ENCODE measurements at places on chromosomes 16 and 17.
A peak's percentile ranks its signal among the peaks of the same experiment; 100 is the strongest.

- ATAC-seq, result no peak
Measured at GRCh38 chr16:68217506-68217905, 18.4 kb downstream of the ESRP2 start.

GRCh38 chr16:86984343-86984742 lies 332.8 kb downstream of the C16orf95 start:
- ATAC-seq, result no peak

DNA sequence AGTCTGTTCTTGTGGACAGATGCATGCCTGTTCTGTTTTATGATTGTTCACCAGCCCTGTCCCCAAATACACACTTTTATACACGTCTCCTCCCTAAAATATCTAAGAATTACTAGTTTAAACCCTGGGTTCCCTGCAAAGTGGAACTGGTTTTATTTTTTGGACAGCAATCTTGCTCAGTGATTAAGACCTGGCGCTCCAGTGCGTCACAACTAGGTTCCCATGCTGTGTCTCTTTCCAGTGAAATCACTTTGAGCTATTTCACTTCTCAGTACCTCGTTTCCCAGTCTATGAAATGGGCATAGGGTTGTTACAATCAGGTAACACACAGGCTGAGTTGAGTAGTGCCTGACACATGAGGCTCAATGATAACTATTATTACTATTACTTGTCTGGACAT lies 1.1 kb downstream of the CEP20 start:
- no peak for ATAC-seq

- no peak for ATAC-seq
Measured at GRCh38 chr17:58202859-58203258, 10.3 kb downstream of the EPX start.

DNA sequence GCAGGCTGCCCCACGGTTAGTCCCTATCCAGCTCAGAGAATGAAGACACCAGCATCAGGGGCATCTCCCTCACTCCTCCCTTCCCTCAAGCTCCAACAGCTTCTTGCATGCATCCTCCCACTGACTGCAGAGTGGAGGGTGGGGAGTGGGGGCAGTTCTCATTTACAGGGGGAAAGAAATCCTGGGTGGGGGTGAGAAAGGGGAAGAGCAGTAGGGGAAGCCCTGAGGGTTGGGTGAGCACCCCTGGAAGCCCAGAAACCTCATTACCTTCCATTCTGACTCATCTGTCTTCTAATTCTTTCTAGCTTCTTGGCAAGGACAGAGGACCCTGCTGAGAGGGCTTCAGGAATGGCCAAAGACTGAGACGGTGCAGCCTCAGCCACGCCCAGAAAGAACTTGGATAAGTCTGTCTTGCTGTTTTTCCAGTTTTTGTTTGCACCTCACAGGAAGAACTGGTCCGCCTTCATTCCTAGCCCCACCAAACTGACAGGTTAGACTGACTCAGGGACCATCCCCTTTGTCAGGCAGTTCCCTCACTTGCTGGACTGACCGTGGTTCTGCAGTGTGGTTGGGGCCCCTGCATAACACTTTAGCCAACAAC lies 52.5 kb upstream of the WSB1 start:
- peak; percentile 23 for ATAC-seq

DNA sequence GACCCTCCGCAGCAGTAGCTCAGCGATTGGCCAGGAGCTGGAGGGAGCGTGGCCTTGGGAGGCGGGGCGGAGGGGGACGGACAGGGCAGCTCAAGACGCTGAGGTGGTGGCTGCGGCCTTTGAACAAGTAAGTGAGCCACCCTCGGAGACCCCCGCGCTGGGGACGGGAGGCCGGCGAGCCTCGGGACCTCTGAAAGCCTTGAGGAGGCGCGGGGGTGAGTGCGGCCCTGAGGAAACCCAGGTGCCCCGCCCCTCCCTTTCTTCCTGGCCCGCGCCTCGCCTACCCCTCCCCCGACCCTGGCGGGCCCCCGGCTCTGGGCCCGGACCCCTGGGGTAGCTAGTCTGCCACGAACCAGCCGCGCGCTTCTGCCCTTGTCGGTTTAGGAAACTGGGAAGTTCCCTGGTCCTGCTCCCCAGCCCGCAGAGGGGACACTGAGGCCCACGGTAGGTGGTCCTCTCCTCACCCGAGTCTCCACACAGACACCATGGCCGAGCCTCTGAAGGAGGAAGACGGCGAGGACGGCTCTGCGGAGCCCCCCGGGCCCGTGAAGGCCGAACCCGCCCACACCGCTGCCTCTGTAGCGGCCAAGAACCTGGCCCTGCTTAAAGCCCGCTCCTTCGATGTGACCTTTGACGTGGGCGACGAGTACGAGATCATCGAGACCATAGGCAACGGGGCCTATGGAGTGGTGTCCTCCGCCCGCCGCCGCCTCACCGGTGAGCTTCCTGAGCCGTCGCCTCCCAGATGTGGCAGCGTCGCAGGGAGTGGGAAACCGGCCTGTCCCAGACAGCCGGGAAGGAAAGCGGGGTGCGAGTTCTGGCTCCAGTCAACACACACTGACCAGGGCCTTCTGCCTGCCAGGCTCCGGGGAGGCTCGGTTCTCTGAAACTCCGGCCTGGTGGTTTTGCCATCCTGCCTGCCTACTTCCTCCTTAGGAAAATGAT lies at the start of gene MAPK7:
Gene MAPK7 (plus strand): TSS at position 83 of the 945 bp plus-strand sequence. CDS start 403 bp downstream, at position 486.
- peak; percentile 1 for ATAC-seq

DNA sequence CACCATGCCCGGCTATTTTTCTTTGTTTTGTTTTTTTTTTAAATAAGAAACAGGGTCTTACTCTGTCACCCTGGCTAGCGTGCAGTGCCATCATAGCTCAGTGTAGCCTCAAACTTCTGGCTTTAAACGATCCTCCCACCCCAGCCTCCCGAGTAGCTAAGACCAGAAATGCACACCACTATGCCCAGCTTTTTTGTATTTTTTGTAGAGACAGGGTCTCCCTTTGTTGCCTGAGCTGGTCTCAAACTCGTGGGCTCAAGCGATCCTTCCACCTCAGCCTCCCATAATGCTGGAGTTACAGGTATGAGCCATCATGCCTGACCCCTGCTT lies 59.7 kb downstream of the WWP2 start:
- no peak for ATAC-seq

GRCh38 chr16:73996624-73997339 lies 299.8 kb upstream of the PSMD7 start:
- no peak for ATAC-seq

DNA sequence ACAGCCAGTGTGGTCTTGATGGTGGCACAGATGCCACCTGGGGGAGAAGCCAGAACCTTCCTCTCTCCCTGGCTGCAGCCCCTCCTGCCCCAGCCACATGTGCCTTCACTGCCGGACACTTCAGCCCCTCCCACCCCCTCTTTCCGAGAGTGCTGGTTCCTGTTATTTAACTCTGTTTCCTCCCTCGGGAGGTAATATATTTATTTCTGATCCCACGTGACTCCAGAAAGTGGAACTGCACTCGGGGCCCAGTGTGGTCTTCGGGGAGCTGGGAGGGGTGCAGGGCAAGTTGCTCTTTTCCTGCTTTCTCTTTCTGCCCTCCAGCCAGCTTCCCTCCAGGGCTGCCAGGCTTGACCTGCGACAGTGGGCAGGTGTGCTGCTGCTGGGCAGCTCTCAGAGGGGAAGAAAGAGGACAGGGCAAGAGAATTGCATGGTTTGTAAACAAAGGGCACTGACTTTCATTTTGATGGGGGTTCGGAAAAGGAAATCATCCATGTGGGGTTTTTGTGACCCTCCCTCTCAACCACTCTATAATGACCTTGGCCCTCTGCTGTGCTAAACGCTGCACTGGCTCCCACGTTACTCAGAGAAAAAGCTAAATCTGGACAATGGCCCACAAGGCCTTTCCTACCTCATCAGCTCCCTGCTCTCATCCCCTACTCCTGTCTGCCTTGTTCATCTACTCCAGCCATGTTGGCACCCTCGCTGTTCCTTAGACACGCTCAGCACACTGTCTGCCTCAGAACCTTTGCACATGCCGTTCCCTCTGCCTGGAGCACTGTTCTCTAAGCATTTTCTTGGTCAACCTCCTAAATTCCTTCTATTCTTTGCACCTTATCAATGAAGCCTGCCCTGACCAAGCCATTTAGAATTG lies 8.2 kb upstream of the CIITA start:
- ATAC-seq, result no peak

- ATAC-seq, result no peak
Measured at GRCh38 chr16:71352466-71352865, 6.1 kb upstream of the CALB2 start.

DNA sequence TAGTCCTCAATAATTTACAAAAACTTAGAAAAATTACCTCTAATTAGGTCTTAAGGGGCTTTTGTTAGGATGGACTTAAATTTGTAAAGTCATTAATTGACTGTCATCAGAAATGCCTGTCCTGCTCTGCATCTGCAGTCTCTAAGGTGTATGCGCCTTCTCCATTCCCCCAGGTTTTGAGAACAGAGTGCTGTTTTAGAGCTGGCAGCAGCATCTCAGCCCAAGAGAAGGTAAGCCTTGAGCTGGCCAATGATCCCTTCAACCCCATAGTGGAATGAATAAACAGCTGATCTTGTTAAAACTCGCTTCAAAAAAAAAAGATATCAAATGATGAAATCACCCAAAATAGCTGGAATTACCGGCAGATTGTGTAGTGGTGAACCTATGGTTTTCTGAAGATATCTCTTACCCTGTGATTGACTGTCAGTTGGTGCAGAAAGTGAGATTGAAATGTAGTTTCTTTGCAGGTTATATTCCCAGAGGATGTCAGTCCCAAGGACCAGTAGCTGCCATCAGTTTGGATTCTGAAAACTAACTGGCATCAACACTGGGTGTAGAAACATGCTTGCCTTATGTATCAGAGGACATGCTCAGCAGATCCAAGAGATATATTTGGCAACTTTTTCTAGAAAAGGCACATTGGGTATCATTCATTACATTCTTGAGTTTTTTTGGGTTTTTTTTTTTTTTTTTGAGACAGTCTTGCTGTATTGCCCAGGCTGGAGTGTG lies 25.7 kb downstream of the TRPV2 start:
- no peak for ATAC-seq

DNA sequence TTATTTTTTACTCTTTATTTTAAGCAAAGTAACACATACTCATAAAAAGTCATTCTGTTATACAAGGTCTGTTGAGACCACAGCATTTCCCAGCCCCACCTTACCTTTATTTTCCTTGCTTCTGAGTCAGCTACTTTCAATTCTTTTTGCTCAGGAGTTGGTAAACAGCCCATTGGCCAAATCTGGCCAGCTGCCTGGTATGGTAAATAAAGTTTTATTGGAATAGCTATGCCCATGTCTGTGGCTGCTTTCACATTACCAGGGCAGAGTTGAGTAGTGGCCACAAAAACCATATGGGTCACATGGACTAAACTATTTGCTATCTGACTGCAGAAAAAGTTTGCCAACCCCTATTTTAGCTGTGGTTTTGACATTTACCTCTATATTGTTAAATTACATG lies 3.4 kb upstream of the NSRP1 start:
- ATAC-seq, result no peak

GRCh38 chr16:28495795-28496749 lies 1.6 kb downstream of the APOBR start:
- ATAC-seq, result no peak

GRCh38 chr16:69619514-69619913 lies 53.7 kb downstream of the NFAT5 start:
- no peak for ATAC-seq

- no peak for ATAC-seq
Measured at GRCh38 chr17:29699283-29699682, 76.6 kb upstream of the CORO6 start.

GRCh38 chr17:81428948-81429774 lies 33.9 kb downstream of the BAHCC1 start:
- peak; percentile 84 for ATAC-seq

GRCh38 chr17:8222380-8222629 lies 11.9 kb upstream of the AURKB start:
- no peak for ATAC-seq

GRCh38 chr17:43559161-43559816 lies 13.1 kb upstream of the ETV4 start:
- ATAC-seq, result no peak

GRCh38 chr17:46013502-46014165 lies 14.6 kb downstream of the STH start:
- ATAC-seq, result peak; percentile 58

DNA sequence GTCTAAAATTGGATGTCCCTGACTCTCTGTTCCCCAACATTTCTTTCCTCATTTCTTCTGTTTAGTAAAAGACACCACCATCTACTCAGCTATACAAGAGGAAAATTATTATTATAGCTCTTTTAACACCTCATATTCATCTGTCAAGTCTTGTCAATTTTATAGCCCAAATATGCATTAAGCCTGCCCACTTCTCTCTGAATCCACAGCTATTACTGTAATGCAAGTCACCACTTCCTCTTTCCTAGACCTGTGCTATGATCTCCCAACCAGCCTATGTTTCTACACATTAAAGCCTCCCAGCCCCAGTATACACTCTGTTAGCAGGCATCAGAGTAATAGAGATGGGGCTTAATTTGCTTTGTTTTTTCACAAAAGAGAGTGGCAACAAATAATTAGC lies 252.9 kb downstream of the GRIN2A start:
- ATAC-seq, result no peak

GRCh38 chr16:55001931-55002330 lies 71.3 kb downstream of the IRX5 start:
- ATAC-seq, result no peak

DNA sequence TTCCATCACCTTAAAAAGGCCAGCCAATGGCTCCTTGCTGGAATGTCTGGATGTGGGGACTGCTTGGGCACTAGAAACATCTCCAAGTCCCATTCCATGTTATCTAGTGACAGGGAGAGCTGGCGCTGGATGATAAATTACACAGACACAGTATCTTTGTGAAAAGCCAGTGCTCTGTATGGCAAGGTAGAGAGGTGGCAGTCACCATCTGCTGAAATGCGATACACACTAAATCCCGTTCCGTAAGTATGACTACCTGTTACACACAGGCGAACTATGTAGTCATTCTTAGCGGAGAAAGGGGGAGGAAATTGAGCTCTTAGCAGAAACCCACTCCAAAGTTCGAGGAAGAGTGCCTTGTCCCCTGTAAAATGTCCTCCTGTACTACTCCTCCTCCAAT lies 81.0 kb upstream of the MYOCD start:
- no peak for ATAC-seq

- no peak for ATAC-seq
Measured at GRCh38 chr16:27564224-27564623, 14.3 kb downstream of the KATNIP start.

GRCh38 chr17:63136369-63137012 lies 170.5 kb downstream of the TANC2 start:
- no peak for ATAC-seq

- ATAC-seq, result no peak
Measured at GRCh38 chr17:10162096-10162495, 36.3 kb downstream of the GAS7 start.

- no peak for ATAC-seq
Measured at GRCh38 chr16:10694306-10694705, 424 bp downstream of the TEKT5 start.

DNA sequence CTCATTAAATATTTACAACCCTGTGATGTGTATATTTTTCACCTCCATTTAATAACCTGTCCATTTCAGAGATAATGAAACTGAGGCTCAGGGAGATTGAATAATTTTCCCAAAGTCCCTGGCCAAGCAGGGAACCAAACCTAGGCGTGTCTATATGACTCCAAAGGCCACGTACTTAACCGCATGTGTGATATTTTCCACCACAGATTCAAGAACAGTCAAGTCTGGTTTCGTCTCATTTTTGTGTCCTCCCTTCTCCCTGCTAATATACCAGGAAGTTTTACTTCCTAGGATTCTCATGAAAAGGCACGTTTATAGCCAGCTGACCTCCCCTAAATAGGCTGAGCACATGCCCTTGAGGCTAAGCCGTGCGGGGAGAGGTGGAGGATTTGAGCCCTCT lies 15.3 kb downstream of the WFIKKN2 start:
- ATAC-seq, result no peak

GRCh38 chr16:67284699-67285646 lies 5.6 kb downstream of the PLEKHG4 start:
- ATAC-seq, result peak; percentile 64
